ENCODE measurements at places on chromosomes 3 and 15.

- DNase-seq: no peak
Measured at GRCh38 chr3:193905541-193906396, 230.2 kb upstream of the HES1 start.

DNA sequence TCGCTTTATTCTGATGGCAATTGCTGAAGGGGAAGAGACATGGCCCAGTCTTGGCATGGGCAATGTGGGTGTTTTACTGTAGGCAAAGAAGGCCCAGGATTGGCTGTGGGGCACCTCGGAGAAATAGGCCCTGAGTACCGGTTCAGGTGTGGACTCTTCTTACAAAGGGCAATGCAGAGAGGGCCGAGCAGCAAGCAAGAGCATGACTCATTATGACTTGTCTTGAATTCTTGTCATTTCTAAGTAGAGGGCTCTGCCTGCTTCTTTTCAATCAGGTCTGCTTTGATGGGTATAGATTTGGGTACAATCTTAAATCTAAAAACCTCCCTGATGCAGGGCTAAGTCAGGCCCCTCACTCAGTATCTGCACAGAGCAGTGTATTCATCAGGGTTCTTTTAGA lies 14.8 kb upstream of the BUB1B start:
- no peak for DNase-seq

- DNase-seq: no peak
Measured at GRCh38 chr3:106824856-106825255, 552.4 kb upstream of the CCDC54 start.

GRCh38 chr15:60799885-60800284 lies 320.9 kb upstream of the ICE2 start:
- no peak for DNase-seq

GRCh38 chr3:111761309-111761795 lies 97.7 kb upstream of the PHLDB2 start:
- DNase-seq: peak; percentile 86

DNA sequence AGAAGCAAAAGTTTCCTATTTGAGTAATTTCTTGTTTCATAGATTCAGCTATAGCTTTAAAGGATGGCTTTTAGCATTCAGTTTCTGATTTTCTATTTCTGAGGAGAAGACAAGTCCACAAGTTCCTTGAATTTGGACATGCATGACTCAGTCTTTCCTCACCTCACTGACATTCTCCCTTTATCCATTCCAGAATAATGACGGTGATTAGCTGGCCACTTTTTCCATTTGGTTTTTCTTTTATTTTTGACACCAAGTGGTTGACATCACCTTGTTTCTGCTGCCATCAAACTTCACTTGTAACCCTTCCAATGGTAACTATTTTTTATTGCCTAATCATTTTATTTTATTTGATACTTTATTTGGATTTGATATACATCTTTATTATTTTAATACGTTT lies 404.4 kb upstream of the KCNMB2 start:
- no peak for DNase-seq

DNA sequence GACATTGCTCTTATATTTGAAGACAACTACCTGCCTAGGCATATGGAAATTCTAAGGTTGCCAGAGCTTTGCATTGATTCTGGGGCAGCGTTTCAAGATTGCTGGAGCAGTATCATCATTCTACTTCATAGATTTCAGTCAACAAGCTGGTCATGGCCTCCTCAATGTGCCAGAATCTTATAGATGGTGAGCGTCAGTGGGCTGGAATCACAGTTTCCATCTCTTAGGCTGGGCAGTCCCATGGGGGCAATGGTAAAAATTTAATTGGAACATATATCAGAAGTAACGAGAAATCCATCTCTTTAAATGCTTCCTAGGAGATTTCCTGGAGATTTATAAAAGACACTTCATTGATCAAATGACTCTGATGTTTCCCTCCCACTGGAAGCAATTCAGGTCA lies 258.3 kb downstream of the SV2B start:
- DNase-seq: no peak

GRCh38 chr3:11543141-11543947 lies 100.4 kb downstream of the VGLL4 start:
- DNase-seq: no peak

DNA sequence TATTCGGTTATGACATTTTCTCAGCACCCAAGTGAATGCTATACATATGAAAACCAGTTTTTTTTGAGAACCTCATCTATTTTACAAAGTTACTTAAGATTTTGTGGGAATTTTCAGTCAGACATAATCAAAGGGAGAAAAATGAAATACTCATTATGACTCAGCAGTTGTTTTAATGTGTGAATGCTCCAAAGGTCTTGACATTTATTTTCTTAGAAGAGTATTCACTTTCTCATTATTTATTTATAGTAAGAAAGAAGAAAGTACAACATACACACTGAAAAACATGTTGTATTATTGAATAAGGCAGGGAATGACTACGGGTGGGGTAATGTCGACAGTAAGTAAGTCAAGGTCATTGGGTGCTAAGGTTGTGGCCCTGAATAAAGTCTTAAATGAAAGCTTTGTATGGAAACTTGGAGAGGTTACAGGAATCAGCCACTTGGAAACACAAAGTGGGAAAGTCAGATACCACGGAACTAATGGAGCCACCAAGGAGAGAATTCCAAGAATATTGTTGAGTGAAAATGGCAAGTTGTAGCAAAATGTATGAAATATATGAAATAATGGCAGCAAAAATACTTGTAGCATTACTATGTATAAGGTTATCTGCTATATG lies 844.5 kb downstream of the TBL1XR1 start:
- DNase-seq: no peak

DNA sequence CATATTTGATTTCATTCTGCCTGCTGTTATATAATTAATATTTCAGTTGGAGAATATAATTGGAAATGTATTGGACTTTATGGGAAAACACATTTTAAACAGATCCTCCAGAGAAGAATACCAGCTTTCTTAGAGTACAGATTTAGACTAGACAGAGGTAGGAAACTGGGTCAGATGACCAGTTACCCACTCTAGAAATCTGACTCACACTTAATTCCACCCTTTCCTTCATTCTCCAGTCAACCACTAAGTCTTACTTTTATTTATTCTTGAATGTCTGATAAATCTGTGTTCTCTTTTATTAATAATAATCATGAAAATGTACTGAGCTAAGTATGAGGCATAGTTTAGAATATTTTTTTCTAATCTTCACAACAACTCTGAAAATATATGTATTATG lies 110.7 kb downstream of the LRRC49 start:
- DNase-seq: no peak

DNA sequence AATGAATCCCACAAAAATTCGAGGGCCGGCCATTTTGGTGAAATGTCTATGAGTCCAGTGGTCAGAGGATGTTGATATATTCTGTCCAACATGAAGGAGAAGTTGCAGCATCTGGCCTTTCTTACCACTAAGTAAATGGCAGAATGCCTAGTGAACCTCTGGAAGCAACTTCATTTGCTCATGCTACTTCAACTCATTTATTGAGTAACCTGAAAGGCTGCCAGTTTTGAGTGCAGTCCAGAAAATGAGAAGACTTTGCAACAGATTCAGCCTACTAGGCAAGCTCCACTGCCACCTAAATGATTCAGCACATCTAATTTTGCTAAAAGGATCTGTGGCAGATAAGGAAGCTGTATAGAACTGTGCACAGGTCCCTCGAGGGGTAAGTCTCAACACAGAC lies 265.0 kb downstream of the OPA1 start:
- peak; percentile 30 for DNase-seq

GRCh38 chr3:7160689-7161088 lies 299.8 kb downstream of the GRM7 start:
- no peak for DNase-seq

- peak; percentile 6 for DNase-seq
Measured at GRCh38 chr3:5317557-5317956, 130.1 kb downstream of the EDEM1 start.

DNA sequence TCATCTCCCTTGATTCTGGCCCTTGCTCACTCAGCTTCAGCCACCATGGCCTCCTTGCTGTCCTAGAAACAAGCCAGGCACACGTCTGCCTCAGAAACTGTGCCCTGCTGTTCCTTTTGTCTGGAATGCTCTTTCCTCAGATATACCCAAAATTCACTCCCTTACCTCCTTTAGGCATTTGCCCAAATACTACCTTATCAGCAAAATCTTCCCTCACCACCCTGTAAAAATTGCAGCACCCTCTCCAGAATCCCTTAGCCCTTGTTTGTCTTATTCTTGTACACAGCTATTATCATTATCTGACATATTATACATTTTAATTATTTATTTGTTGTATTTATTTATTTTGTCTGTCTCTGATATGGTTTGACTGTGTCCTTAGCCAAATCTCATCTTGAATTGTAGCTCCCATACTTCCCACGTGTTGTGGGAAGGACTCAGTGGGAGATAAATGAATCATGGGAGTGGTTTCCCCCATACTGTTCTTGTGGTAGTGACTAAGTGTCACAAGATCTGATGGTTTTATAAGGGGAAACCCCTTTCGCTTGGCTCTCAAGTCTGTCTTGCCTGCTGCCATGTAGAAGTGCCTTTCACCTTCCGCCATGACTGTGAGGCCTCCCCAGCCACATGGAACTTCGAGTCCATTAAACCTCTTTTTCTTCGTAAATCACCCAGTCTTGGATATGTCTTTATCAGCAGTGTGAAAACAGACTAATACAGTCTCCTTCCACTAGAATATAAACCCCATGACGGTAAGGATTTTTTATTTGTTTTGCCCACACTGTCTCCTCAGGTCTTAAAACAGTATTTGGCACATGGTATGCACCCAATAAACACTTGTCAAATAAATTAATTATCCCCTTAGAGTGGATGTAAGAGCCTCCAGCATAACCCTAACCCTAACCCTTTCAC lies 60.0 kb upstream of the STT3B start:
- DNase-seq: peak; percentile 77

GRCh38 chr3:180040966-180041365 lies 4.2 kb upstream of the PEX5L start:
- no peak for DNase-seq

- no peak for DNase-seq
Measured at GRCh38 chr3:159130108-159130507, 328.3 kb downstream of the MFSD1 start.

GRCh38 chr3:117814975-117815374 lies 1105.4 kb downstream of the TUSC7 start:
- no peak for DNase-seq
